Lower leg skin (tissue), 4 donors: ENCODE measurements at places on chromosomes 4 and X.

DNA sequence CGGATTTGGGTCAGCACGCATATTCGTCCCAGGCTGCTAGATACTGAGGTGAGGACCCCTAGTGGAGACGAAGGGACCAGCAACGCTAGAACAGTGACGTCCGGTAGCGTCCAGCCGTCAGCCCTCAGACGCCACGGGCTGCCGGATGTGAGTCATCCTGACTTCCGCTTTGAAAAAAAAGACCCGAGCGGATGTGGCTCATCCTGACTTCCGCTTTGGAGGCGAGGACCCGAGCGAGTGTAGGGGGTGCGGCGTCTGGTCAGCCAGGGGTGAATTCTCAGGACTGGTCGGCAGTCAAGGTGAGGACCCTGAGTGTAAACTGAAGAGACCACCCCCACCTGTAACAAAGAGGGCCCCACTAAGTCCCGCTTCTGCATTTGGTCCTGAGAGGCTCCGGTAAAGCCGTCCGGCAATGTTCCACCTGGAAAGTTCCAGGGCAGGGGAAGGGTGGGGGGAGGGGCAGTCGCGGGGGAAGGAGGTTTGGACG is at the start of gene MAGEB2:
Gene MAGEB2 (plus strand): TSS at position 207 of the 487 bp plus-strand sequence. CDS start 3,018 bp downstream, outside the sequence.
- DNase-seq: no peak

DNA sequence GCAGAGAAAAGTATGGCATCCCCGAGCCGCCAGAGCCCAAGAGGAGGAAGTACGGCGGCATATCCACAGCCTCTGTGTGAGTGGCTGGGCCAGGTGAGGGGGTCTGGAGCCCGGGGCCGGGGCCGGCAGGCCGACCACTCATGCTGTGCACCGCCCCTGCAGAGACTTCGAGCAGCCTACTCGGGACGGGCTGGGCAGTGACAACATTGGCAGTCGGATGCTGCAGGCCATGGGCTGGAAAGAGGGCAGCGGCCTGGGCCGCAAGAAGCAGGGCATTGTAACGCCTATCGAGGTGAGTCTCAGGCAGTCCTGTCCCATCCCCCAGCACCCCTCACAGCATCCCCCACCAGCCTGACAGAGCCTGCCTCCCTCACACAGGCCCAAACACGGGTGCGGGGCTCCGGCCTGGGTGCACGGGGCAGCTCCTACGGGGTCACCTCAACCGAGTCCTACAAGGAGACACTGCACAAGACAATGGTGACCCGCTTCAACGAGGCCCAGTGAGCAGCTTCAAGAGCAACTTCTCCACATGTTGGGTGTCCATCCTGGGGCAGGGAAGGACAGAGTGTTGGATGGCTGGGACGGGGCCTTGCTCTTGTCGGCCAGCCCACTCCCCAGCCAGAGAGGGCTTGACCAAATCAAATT is 7.4 kb upstream of the UBA1 start:
- DNase-seq: no peak

DNA sequence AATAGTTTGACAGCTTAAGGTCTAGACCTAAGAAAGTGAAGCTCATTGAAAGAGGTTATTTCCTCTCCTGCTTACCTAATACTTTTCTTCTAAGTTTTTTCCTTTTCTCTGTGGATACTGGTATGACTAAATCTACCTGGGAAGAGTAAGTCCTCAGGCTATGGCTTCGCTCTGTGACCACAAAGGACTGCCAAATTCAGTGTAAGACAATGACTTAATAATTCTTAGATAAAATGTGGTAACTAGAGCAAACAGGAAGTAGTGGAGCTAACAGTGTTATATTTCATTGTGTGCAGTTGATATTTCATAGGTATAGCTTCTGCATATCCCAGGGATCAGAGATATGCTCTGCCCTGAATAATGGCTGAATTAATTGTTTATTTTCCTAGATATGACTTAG is 418.9 kb downstream of the CCSER1 start:
- DNase-seq: no peak

GRCh38 chrX:110407910-110408545 is 49.4 kb downstream of the RTL9 start:
- no peak for DNase-seq

GRCh38 chr4:105840426-105841174 is 54.7 kb upstream of the NPNT start:
- DNase-seq: no peak
